ENCODE measurements at places on chromosomes 13 and 19. TPM values are rescaled to one million over a fixed set of nuclear protein-coding genes. Genes with fewer than 3 reads are reported as not detected.

DNA sequence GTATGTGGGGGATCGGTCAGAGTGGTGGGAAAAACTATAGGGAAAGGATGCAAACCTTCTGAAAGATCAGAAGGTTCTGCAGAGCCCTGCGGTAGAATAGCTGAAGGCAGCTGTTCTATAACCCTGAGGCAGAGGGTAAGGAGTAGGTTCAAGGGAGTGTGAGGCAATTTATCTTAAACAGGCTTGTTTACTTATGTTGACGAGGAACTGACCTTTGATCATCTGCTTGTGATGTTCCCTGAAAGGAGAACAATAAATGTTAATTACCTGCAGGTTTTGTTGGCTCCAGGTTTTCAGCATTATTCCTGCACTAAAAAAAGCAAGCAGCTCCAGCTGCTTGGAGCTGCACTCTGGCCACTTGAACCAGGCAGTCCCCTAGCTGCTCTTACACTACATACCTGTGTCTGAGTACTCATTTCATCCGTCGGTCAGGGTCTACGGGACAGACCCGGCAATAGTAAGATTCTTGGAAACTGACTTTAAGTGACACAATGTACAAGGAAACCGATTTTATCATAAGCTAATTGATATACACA, 202.1 kb downstream of the TBC1D4 start:
- no peak overlapping the region for H3K27ac ChIP-seq
- no peaks in the 10 kb centered on the region for H3K4me1 ChIP-seq
- no peak for DNase-seq
- H3K4me3 ChIP-seq = no peak overlapping the region
- H3K27me3 ChIP-seq = no peaks in the 10 kb centered on the region
- no peaks in the 10 kb centered on the region for H3K36me3 ChIP-seq

GRCh38 chr13:23391752-23392151, 41.8 kb downstream of the SACS start:
- H3K27ac ChIP-seq = no peak overlapping the region
- H3K4me1 ChIP-seq = no peaks in the 10 kb centered on the region
- no peak for DNase-seq
- H3K36me3 ChIP-seq = no peaks in the 10 kb centered on the region

- H3K27me3 ChIP-seq = no peaks in the 10 kb centered on the region
- no peak overlapping the region for H3K27ac ChIP-seq
- no peak for DNase-seq
- H3K4me3 ChIP-seq = no peak overlapping the region
- no peaks in the 10 kb centered on the region for H3K36me3 ChIP-seq
Measured at GRCh38 chr13:59663707-59664106, 500.0 kb downstream of the DIAPH3 start.

DNA sequence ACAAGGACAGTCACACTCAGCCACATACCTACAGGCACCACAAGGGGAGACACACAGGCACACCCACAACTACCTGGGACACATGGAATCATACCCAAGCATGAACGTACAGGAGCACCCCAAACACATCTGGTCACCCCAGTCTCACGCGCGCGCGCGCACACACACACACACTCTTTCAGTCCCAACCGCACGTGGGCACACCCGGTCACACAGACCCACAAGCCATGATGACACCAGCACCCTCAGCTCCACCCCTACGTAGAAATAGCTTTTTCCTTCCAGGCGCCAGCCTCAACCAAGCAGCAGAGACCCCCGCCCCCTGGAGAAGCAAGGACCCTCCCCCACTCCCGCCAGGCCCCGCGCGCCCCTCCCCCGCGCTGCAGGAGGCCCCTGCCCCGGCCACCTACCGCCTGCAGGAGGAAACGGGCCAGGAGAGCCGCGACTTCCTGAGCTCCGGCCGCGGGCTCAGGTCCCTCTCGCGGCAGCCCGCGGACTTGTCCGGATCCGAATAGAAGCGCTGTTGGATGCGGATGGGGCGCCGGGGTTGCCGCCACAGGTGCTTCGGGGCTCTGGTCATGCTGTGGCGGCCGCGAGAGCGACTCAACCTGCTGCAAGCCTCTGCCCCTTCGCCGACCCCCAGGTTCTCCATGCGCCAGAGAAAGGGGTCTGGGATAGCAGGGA, 6.4 kb upstream of the PDE4C start:
- no peaks in the 10 kb centered on the region for H3K4me1 ChIP-seq
- no peak for DNase-seq
- no peak overlapping the region for H3K4me3 ChIP-seq
- no peak overlapping the region for H3K27ac ChIP-seq
- no peaks in the 10 kb centered on the region for H3K36me3 ChIP-seq

CEACAM3 gene
- 0.42 TPM for total RNA-seq

DNA sequence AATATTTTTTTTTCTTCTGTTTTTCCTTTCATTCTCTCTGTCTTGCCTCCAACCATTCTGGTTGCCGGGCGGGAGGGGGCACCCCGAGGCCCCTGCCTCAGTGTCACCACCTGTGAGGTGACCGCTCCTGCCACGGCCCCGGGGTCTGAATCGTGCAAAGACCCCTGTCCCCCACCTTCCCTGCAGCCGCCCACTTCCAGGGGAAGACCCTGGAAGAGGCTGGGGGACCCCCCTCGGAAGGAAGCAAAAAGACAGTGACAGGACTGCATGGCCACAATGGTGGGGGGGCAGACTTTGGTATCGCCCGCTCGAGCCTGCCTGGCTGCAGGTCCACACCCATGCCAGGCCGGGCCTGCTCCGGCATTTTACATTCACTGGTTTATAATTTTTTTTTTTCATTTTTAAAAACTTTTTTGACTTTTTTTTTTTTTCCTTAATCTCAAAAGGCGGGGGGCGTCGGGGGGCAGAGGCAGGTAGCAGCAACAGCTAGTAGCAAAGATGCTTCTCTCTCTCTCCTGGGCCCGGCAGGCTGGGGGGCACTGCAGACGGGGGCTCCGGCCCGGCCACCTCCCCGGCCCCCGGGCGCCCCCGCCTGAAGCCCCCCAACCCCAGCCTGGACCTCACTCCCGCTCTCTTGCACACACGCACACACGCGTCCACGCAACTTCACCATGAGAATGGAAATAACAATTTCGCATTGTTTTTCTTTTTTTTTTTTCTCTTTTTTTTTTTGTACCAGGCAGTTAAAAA, 22.6 kb downstream of the ZBTB7A start:
- no peaks in the 10 kb centered on the region for H3K27me3 ChIP-seq
- peak overlapping the region; percentile 3 for H3K27ac ChIP-seq
- peaks cover 59% of the 10 kb centered on the region for H3K4me1 ChIP-seq
- H3K36me3 ChIP-seq = no peaks in the 10 kb centered on the region

- no peak for DNase-seq
- no peaks in the 10 kb centered on the region for H3K27me3 ChIP-seq
- no peaks in the 10 kb centered on the region for H3K36me3 ChIP-seq
- H3K4me3 ChIP-seq = no peak overlapping the region
Measured at GRCh38 chr13:110491869-110492678, 69.4 kb downstream of the RAB20 start.

- no peak overlapping the region for H3K4me3 ChIP-seq
- peaks cover 55% of the 10 kb centered on the region for H3K4me1 ChIP-seq
- peaks cover 66% of the 10 kb centered on the region for H3K36me3 ChIP-seq
Measured at GRCh38 chr19:5042556-5042955, 73.6 kb downstream of the KDM4B start.

GRCh38 chr19:8069096-8069973, 16.8 kb downstream of the CCL25 start:
- no peak for DNase-seq
- H3K27me3 ChIP-seq = no peaks in the 10 kb centered on the region
- no peak overlapping the region for H3K27ac ChIP-seq

ADPRHL1 gene
- 3.5 TPM for total RNA-seq

DNA sequence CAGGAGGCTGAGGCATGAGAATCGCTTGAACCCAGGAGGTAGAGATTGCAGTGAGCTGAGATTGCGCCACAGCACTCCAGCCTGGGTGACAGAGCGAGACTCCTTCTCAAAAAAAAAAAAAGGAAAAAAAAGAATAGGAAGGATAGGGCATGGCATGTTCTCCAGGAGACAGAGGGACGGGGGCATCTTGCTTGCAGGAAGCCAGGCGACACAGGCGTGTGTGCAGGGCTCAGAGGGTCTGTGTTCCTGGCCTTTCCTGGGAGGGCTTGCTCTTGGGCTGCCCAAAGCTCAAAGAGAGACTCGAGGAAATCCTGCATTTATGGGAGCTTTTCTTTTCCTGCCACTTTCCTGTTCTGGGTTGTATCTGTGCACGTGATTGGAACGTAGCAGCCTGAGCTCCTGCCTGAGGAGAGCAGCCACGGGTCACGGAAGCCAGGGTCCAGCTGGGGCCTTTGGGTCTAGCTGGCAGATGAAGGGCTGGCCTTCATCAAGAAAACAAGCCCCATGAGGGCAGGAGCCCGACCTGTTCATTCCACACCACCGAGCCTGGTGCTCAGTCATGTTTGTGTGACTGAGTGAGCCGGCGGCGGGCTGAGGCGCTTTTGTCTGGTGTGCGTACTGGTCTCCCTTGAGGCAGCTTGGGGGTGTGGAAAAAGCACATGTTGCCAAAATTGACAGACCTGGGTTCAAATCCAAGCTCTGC, 44.5 kb downstream of the CAPN12 start:
- peaks cover 22% of the 10 kb centered on the region for H3K36me3 ChIP-seq
- peaks cover 91% of the 10 kb centered on the region for H3K4me1 ChIP-seq
- H3K27ac ChIP-seq = peak overlapping the region; percentile 99
- no peak for DNase-seq
- H3K27me3 ChIP-seq = no peaks in the 10 kb centered on the region

CD37 gene
- 21.4 TPM for total RNA-seq

- H3K4me3 ChIP-seq = peak overlapping the region; percentile 74
- no peak for DNase-seq
- H3K27ac ChIP-seq = peak overlapping the region; percentile 97
- no peaks in the 10 kb centered on the region for H3K27me3 ChIP-seq
- peaks cover 3% of the 10 kb centered on the region for H3K36me3 ChIP-seq
Measured at GRCh38 chr19:19866611-19867248, 1.0 kb downstream of the ZNF253 start.

- DNase-seq = no peak
- no peak overlapping the region for H3K27ac ChIP-seq
- H3K27me3 ChIP-seq = no peaks in the 10 kb centered on the region
- no peak overlapping the region for H3K4me3 ChIP-seq
Measured at GRCh38 chr19:4709440-4710280, 14.0 kb downstream of the DPP9 start.

PLEKHF1 gene
- 20.8 TPM for total RNA-seq

PEX11G gene
- total RNA-seq = 1.1 TPM

GRCh38 chr19:32415669-32416068, 10.1 kb downstream of the DPY19L3 start:
- no peak for DNase-seq
- no peaks in the 10 kb centered on the region for H3K27me3 ChIP-seq
- H3K4me3 ChIP-seq = no peak overlapping the region
- H3K36me3 ChIP-seq = peaks cover 61% of the 10 kb centered on the region

- no peaks in the 10 kb centered on the region for H3K4me1 ChIP-seq
- DNase-seq = no peak
- H3K36me3 ChIP-seq = no peaks in the 10 kb centered on the region
- H3K4me3 ChIP-seq = no peak overlapping the region
- H3K27me3 ChIP-seq = no peaks in the 10 kb centered on the region
Measured at GRCh38 chr19:56727677-56728076, 56.1 kb upstream of the ZNF835 start.

DNA sequence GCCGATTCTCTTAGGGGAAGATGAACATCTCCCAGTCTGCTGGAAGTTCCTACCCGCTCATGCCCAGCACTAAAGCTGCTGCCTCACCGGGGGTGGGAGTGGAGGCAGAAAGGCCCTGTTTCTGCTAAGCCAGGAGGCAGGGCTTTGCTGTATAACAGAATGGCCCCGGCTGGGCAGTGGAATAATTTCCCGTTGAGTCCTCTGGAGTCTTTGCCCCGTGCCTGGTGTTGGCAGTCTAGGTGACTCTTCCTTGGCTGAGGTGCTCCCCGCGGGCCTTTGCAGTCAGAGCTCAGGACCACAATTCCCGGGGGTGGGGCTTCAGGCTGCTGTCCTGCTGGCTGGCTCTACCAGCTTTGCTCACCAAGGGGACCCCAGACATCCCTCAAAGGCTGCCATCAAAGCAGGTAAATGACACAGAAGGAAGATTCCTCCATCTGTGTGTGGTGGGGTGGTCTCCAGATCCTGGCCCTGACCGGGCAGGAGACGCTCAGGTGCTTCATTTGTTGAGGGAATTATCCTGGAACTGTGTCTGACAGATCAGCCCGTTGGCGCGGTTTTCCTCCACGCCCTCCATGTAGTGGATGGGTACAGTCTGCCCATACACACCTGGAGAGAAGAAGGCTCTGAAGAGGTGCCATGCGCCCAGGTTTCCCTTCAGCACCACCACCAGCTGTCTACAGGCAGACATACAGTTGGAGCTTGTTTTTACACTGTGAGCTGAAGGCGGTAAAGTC, 209.9 kb downstream of the TEX29 start:
- H3K27ac ChIP-seq = no peak overlapping the region
- no peaks in the 10 kb centered on the region for H3K4me1 ChIP-seq
- H3K27me3 ChIP-seq = peaks cover 8% of the 10 kb centered on the region
- no peaks in the 10 kb centered on the region for H3K36me3 ChIP-seq

- H3K36me3 ChIP-seq = peaks cover 60% of the 10 kb centered on the region
- no peak for DNase-seq
- H3K27me3 ChIP-seq = no peaks in the 10 kb centered on the region
- H3K27ac ChIP-seq = peak overlapping the region; percentile 41
Measured at GRCh38 chr13:98549728-98550317, 27.1 kb downstream of the STK24 start.

DNA sequence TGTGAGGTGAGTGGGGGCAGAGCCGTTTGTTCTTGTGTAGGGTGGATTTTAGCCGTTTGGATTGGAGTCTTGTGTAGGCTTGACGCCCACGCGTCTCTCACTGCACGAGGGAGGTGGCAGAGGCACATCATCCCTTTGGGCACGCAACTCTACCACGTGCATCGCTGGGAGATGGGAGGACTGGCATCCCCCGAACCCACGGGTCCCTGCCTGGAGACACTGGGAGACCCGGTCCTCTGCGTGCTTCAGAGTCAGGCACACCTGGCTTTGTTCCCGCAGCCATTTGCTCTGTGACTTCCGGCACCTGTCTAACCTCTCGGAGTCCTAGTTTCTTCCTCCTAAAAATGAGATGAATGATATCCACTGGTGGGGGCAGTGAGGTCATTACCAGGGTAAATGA, 6.4 kb downstream of the ARHGEF7 start:
- H3K27me3 ChIP-seq = peaks cover 55% of the 10 kb centered on the region
- H3K27ac ChIP-seq = no peak overlapping the region
- no peak overlapping the region for H3K4me3 ChIP-seq
- DNase-seq = no peak
- H3K4me1 ChIP-seq = no peaks in the 10 kb centered on the region

- no peaks in the 10 kb centered on the region for H3K4me1 ChIP-seq
- no peaks in the 10 kb centered on the region for H3K27me3 ChIP-seq
- no peak overlapping the region for H3K27ac ChIP-seq
- no peak overlapping the region for H3K4me3 ChIP-seq
Measured at GRCh38 chr19:38781058-38781457, 7.7 kb upstream of the LGALS7 start.

PCP2 gene
- not detected for total RNA-seq

- H3K36me3 ChIP-seq = peaks cover 25% of the 10 kb centered on the region
- H3K4me3 ChIP-seq = no peak overlapping the region
- H3K4me1 ChIP-seq = peaks cover 79% of the 10 kb centered on the region
- no peak for DNase-seq
- H3K27ac ChIP-seq = peak overlapping the region; percentile 99
Measured at GRCh38 chr19:2046046-2046907, 4.8 kb downstream of the MKNK2 start.
